Ascending aorta (tissue), 2 donors: ENCODE measurements at places on chromosomes 5 and 9. TPM values are rescaled to one million over a fixed set of nuclear protein-coding genes. Genes with fewer than 3 reads are reported as not detected.
A peak's percentile ranks its signal among the peaks of the same experiment; 100 is the strongest.

- peak; percentile 48 for DNase-seq
- peaks cover 24% of the 10 kb centered on the region for H3K27me3 ChIP-seq
- H3K36me3 ChIP-seq: no peaks in the 10 kb centered on the region
- H3K27ac ChIP-seq: no peak overlapping the region
- H3K4me3 ChIP-seq: peak overlapping the region; percentile 45
Observed at GRCh38 chr5:1009359-1010180, 968 bp downstream of the NKD2 start.

DNA sequence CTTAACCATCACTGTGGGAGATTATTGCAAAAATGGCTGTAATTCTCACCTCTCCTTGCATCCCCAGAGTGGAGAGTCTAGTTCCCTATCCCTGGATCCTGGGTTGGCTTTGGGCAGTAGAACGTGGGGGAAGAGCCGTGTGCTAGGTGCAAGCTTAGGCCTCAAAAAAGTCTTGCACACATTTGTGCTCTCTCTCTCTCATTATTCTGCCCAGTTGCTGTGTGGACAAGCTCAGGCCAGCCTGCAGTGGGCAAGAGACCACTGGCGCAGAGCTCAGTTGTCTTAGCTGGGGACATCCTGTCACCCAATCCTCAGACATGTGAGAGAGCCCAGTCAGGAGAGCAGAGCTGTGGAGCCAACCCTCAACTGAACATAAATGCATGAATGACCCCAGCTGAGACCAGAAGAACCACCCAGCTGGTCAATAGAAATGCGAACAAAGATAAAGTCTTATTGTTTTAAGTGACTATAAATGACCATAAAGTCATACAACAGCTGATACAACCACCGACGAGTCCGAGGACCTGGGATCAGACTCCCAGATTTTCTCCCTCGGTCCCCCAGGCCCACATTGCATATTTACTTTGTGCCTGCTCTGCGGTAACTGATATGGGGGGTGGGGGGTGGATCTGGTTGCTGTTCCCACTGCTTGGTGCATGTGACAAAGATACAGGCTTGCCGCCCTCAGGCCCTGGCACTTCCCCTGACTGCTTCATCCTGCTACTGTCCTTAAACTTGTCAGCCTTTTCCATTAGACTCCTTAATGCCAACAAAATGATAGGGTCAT, 166.4 kb upstream of the MVB12B start:
- no peaks in the 10 kb centered on the region for H3K27me3 ChIP-seq
- DNase-seq: no peak
- H3K4me3 ChIP-seq: no peak overlapping the region
- H3K4me1 ChIP-seq: no peaks in the 10 kb centered on the region

The FGF10 gene
- 7.5 TPM for total RNA-seq

DNA sequence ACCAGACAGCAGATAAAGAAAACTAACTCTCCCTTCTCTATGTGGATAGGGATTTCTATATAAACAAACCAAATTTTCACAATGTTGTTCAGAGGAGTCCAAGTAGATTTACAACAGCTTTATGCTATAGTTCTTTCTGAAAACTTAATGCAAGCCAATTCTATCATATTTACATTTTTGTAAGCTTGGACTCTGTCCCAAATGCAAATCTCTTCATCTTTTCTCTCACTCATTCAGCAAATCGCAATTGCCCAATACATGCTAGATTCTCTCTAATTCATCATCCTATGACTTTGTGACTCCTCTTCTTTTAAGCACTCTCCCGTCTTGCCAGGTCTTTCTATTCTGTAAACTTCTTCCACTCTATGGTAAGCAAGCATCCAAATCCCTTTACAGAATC, 39.1 kb upstream of the UGT3A2 start:
- H3K4me1 ChIP-seq: no peaks in the 10 kb centered on the region
- peaks cover 64% of the 10 kb centered on the region for H3K36me3 ChIP-seq
- H3K27me3 ChIP-seq: no peaks in the 10 kb centered on the region
- DNase-seq: no peak
- H3K4me3 ChIP-seq: no peak overlapping the region

- DNase-seq: no peak
- no peaks in the 10 kb centered on the region for H3K27me3 ChIP-seq
- no peaks in the 10 kb centered on the region for H3K4me1 ChIP-seq
- no peaks in the 10 kb centered on the region for H3K36me3 ChIP-seq
- no peak overlapping the region for H3K27ac ChIP-seq
Observed at GRCh38 chr5:31133488-31133887, 60.0 kb upstream of the CDH6 start.

DNA sequence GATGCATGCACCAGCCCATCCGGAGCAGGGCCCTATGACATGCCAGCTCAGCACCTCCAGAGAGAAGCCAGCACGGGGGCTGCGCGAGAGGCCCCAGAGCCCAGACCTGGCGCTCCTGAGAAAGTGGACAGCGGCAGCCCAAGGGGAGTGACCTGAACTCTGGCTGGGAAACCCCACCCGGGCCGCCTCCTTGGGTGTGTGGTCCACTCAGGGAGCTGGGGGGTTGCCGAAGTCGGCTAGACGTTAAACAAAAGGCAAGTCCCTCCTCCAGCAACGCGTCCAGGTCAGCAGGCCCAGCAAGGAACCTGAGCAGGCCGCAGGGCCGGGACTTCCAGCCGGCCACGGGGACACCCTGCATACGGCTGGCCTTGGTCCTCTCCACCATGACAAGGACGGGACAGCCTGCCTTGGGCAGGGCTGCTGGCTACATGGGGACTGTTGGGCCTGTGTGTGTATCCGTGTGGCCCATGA, 35.7 kb downstream of the NACC2 start:
- no peak for DNase-seq
- no peaks in the 10 kb centered on the region for H3K27me3 ChIP-seq
- H3K27ac ChIP-seq: no peak overlapping the region
- H3K4me3 ChIP-seq: no peak overlapping the region
- peaks cover 23% of the 10 kb centered on the region for H3K4me1 ChIP-seq
- H3K36me3 ChIP-seq: peaks cover 8% of the 10 kb centered on the region
